ENCODE measurements at places on chromosomes 16 and 17. TPM values are rescaled to one million over a fixed set of nuclear protein-coding genes. Genes with fewer than 3 reads are reported as not detected.

- DNase-seq, result no peak
Measured at GRCh38 chr17:13154398-13154797, 136.6 kb upstream of the ELAC2 start.

- no peak for DNase-seq
Measured at GRCh38 chr17:61551255-61551742, 39.7 kb downstream of the NACA2 start.

COIL gene
- total RNA-seq, result 27.0 TPM

ST6GALNAC2 gene
- 0.77 TPM for total RNA-seq

DNA sequence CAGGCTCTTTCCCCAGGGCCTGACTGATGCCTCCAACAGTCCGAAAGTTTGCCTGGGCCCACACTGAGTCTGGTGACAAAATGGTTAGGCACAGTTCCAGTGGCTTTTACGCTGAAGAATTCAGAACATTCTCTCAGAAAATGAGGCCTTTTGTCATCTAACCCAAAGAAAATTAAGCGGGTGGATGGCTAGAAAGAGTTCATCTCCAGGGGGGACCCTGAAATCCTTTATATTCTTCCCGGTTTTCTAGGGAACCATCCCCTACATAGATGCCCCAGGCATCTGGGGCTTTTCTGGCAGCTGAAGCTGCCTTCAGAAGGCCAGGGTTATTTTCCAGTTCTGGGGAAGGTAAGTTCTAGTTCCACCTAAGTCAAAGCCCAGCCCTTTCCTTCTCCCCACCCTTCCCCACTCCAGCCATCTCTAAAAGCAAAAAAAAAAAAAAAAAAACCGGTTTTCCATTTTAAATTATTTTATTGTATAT, 2.2 kb downstream of the RASD1 start:
- DNase-seq, result no peak

GRCh38 chr16:27701381-27701780, 151.4 kb downstream of the KATNIP start:
- no peak for DNase-seq

- DNase-seq, result no peak
Measured at GRCh38 chr16:14043278-14043677, 27.8 kb upstream of the MRTFB start.

DNA sequence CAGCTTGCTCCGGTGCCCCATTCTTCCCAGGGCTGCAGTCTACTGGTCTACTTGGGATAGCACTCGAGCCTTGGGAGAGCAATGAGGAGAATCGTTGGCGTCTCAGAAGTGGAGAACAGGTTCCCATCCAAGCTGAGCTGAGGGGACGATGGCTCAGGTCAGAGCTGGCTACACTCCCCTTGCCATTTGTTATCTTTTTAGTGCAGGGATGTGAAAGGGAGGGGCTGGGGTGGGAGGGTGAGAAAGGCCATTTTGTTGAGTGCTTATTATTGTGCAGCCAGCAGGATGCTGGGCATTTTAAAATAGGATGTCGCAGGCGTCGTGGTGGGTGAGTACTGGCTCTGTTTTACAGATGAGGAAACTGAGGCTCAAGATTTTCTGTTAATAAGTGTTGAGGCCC, 410.8 kb downstream of the SNX29 start:
- no peak for DNase-seq

TIMP2 gene
- total RNA-seq, result 63.8 TPM

DNA sequence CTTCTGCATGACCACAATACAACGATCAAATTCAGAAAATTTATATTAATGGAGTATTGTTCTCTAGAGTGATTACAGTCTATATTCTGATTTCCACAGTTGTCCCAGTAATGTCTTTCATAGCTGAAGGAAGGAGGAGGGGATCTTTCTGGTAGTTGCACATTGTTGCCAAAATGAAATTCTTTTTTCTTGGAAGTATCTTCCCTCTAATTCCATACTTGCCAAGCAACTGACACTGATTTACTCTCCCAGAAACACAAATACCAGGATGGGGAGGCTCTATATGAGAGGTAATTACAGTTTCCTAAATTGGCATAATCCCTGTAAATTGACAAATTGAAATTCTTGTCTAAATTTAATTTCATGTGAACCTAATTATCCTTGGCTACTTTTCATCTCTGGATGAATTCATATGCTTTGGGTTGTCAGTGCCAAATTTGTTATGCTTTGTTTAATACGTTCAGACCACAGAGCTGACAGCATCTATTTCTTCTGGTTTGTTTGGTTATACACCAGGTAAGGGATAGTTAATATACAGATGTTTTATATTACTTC, 30.0 kb downstream of the NOL11 start:
- no peak for DNase-seq

DNA sequence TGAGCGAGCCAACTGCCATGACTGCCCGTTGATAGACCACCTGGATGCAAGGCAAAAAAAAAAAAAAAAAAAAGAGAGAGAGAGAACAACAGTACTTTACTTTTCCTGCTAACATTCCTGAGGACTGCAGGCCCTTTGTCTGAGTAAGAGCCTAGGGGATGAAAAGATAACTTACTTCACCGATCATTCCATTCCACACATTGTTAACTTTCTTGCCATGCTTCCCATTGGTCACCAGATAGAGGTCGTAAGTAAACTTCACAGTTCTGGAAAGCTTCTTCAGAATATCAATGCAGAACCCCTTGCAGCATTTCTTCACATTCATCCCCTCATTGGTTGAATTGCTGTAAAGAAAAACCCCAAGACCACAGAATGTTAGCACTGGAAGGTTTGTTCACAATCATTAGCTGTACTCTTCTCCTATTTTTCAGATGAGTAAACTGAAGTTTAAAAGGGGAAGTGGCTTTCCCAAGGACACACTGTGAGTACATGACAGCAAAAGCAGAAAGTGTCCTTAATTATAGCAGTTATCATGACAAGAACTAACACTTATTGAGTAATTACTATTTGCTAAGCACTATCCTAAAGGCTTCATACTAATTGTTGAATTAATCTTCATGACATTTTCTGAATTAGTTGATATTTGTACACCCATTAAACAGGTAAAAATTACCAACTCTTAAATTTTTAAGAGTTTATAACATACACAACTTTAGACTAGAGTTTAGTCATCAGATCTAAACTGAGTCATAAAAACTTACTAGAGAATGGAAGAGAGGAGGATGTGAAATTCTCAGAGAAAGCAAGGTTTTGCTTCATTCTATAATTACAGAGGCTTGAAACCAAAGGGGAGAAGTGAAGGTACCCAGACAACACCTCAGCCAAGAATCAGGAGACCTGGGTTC, 341.2 kb downstream of the GRIN2A start:
- DNase-seq, result no peak

DNA sequence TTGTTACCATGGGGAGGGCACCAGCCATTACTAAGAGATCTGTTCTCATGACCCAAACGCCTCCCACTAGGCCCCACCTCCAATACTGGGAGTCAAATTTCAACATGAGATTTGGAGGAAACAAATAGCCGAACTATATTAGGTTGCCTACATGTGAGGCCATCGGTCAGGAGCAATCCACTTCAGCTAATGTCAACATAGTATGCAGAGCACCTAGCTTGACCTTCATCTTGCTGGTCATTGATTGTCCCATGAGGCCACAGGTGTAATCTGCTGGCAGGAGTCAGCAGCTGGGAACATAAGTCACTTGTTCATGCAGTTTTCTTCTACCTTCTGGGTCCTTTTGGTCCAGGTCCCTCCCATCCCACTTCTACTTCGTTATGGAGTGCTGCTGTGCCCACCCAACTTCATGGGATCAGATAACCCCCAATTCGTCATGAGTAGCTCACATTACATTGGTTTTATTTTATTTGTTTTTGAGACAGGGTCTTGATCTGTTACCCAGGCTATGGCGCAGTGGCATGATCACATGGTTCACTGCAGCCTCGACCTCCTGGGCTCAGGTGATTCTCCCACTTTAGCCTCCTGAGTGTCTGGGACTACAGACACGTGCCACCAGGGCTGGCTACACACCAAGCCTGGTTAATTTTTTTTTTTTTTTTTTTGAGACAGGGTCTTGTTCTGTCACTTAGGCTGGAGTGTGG, 5.9 kb upstream of the KPNA2 start:
- DNase-seq, result no peak

DNA sequence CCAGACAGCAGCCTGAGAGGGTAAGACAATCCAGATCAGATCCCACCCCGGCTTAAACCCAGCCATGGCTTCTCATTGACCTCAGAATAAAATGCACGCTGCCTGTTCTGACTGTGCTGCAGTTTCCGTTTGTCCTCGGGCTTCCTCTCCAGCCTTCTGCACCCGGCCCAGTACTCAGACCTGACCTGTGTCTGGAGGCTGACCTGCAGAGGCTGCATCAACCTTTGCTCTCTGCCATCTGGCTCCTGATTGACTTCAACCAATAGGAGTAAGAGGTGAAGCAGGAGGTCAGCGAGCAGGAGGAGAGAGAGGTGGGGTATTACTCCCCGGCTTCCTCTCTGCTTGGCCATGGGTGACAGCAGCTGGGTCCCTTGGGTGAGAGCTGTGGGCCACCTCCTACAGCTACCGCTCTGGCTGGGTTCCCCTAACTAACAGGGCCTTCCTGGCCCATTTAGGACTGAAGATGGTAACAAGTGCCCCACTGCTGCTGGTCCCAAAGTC, 46.7 kb downstream of the C16orf82 start:
- peak; percentile 41 for DNase-seq

IL34 gene
- 0.49 TPM for total RNA-seq

DNA sequence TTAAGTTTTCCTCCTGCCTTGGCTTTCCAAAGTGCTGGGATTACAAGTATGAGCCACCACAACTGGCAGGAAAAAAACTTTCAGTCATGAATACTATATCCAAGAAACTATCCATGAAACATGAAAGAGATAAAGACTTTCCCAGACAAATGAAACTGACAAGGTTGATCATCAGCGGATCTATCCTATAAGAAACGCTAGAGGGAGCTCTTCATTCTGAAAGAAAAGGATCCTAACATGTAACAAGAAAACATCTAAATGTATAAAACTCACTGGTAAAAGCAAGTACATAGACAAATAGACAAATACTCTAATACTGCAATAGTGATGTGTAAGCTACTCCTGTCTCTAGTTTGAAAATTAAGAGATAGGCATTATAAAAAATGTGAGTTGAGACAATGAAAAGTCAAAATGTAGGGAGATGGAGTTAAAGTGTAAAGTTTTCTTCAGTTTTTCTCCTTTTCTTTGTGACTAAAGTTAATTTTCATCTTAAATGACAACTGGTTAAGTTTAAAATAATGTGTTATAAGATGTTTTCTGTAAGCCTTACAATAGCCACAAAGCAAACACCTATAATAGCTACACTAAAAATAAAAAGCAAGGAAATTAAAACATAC, 79.6 kb upstream of the TEKT1 start:
- peak; percentile 1 for DNase-seq

GRCh38 chr16:89453501-89454321, 36.6 kb downstream of the ANKRD11 start:
- DNase-seq, result no peak

TMEM219 gene
- total RNA-seq, result 54.5 TPM

DNA sequence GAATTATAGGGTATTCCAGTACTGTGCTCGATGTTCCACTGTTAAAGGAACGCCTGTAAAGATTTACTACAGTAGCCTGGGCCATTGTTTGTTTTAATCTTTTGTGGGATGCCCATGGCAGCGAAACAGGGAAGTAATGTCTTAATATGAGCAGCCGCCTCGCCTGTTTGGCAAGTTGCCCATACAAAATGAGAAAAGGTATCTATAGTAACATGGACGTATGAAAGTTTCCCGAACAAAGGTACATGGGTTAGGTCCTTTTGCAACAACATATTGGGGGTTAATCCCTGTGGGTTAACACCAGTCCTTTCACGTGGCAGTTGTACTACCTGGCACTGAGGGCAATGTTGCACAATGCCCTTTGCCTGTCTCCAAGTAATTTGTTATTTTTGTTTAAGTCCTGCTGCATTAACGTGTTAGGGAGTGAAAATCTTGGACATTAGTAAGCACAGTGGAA, 21.1 kb upstream of the TMC5 start:
- no peak for DNase-seq

DNA sequence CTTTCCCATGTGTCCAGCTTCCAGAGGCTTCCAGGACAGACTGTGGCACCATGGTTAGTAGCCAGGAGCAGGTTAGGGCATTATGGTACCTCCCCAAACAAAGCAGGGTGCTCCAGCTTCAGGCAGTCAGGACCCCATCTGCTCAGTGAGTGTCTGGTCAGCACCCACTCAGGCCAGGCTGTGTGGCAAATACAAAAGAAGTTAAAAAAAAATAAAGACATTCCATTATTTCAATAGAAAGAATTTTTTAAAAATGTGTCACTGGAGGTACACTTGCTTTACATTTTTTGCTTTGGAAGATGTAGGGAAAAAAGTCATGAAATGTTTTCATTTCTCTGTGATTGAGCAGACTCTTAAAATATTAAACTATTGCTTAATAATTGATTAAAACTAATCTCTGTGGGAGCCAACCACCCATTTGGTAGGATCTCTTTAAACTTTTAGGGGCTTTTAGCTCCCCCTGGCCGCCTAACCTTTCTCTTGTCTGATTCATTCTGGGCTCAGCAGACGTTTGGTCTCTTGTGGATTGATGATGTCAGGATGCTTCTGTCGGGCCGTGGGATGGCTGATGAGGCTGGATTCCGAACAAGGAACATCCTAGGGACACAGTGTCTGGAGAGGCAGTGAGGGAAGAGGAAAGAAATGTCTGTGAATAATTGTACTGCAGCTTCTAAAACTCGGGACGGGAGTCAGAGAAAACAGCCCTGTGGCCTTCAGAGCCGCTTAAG, 28.4 kb upstream of the NPTX1 start:
- no peak for DNase-seq

DNA sequence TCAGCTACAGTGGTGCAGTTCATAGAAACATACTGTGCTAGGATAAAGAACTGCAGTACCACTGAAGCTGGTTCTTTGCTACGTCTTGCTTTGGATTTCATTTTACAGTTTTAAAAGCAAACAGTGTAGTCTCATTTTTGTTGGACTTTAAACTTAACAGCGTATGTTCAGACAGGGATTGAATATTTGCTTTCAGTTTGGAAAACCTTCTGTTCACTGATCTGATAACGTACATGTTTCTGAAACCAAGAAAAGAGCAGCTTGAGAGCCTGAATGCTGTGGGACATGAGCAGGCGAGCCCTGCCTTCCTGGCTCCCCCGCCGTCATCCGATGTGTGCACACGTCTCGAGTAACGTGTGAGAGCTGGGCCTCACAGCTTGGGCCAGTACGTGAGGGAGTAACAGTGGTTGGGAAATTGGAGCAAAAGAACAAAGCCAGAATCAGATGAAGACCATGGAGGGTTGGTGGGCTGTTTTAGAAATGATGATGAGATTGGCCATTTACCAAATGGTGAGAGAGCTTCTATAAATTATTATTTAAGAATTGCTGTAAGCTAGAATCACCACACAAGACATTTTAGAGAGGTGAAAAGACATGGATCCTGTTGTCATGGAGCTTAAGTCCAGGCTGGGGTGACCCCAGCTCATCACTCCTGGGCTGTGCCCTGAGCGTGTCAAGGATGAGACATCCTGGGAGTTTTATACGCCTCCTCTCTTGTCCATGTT, 20.8 kb upstream of the CLEC18C start:
- DNase-seq, result no peak

GNAO1 gene
- total RNA-seq, result 1.9 TPM

GRCh38 chr16:10871157-10871991, 5.6 kb upstream of the CIITA start:
- DNase-seq, result no peak

- DNase-seq, result no peak
Measured at GRCh38 chr16:76879420-76879819, 311.6 kb upstream of the MON1B start.

All from Caco-2 (cell line).